ENCODE measurements at places on chromosomes 6 and 20. TPM values are rescaled to one million over a fixed set of nuclear protein-coding genes. Genes with fewer than 3 reads are reported as not detected.
A peak's percentile ranks its signal among the peaks of the same experiment; 100 is the strongest.

Gene TBPL1
- total RNA-seq = 4.9 TPM

Gene SYTL3
- total RNA-seq = 3.0 TPM

DNA sequence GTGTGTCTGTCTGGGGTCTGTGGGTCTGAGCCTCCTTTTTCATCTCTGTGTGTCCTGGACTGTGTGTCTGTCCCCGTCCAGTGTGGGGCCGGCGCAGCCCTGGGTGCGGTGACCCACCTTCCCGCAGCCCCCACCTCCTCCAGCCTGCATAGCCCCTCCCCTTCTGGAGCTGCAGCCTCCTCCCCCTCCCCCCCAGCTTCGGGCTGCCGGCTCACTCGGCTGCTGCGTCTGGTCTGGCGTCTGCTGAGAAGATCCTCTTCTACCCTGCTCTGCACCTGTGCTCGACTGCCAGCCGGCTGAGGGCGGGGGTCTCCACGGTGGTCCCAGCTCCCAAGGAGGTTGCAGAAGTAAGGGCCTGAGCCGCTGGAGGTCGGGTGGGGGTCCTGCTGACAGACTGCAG is 7.6 kb upstream of the LKAAEAR1 start:
- H3K36me3 ChIP-seq = no peaks in the 10 kb centered on the region
- no peak for DNase-seq
- H3K4me3 ChIP-seq = no peak overlapping the region
- peaks cover 17% of the 10 kb centered on the region for H3K27me3 ChIP-seq

Gene SLC22A1
- 1.7 TPM for total RNA-seq

GRCh38 chr20:38139156-38139912 is 25.7 kb downstream of the TGM2 start:
- no peaks in the 10 kb centered on the region for H3K36me3 ChIP-seq
- H3K27ac ChIP-seq = no peak overlapping the region
- H3K27me3 ChIP-seq = no peaks in the 10 kb centered on the region
- no peak for DNase-seq
- no peak overlapping the region for H3K4me3 ChIP-seq

Gene HLA-DMB
- 1.8 TPM for total RNA-seq

GRCh38 chr6:111939902-111940301 is 66.7 kb upstream of the FYN start:
- H3K4me3 ChIP-seq = no peak overlapping the region
- H3K27me3 ChIP-seq = no peaks in the 10 kb centered on the region
- no peak overlapping the region for H3K27ac ChIP-seq

GRCh38 chr20:45114465-45115385 is at the start of gene WFDC5:
TSS of gene WFDC5 (minus strand) at chr20:45115174. CDS start at chr20:45115083, 91 bp downstream.
- no peak within 1 kb of the TSS for H3K4me3 ChIP-seq
- no peak within 1 kb of the TSS for H3K27ac ChIP-seq
- H3K27me3 ChIP-seq = peaks cover 10% of the 10 kb centered on the region
- H3K36me3 ChIP-seq = no peaks in the 10 kb centered on the region

DNA sequence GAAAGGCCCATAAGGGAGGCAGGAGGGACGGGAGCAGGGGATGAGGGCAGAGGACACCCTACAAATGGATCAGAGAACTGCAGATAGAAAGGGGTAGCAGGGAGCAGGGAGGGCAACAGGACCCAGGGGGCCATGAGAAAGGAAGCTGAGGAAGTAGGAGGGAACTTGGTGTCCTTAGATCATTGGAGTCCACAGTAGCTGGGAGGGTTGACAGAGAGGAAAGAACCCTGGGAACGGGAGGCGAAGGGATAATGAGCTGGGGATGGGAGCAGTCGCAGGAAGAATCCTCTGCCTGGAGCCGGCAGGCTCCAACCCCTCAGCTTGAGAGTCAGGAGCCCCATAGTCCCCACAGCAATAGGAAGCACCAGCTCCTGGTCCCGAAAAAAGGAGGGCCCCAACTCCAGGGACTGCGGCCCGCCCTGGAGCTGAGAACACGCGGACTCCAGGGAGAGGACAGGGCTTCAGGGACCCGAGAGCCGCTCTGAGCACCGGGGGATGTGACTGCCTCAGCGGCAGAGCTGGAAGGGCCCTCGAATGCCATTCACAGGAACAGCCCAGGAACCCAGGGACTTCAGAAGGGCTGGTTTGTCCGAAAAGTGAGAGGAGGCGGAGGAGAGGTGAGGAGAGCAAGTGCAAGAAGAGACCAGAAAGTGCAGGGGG is 32.7 kb downstream of the HLA-A start:
- H3K4me3 ChIP-seq = peak overlapping the region; percentile 21
- H3K4me1 ChIP-seq = peaks cover 21% of the 10 kb centered on the region
- no peaks in the 10 kb centered on the region for H3K36me3 ChIP-seq
- peak overlapping the region; percentile 17 for H3K27ac ChIP-seq
- no peak for DNase-seq

GRCh38 chr6:142833054-142833453 is 111.9 kb downstream of the HIVEP2 start:
- H3K27me3 ChIP-seq = no peaks in the 10 kb centered on the region
- H3K27ac ChIP-seq = no peak overlapping the region
- peaks cover 17% of the 10 kb centered on the region for H3K4me1 ChIP-seq

DNA sequence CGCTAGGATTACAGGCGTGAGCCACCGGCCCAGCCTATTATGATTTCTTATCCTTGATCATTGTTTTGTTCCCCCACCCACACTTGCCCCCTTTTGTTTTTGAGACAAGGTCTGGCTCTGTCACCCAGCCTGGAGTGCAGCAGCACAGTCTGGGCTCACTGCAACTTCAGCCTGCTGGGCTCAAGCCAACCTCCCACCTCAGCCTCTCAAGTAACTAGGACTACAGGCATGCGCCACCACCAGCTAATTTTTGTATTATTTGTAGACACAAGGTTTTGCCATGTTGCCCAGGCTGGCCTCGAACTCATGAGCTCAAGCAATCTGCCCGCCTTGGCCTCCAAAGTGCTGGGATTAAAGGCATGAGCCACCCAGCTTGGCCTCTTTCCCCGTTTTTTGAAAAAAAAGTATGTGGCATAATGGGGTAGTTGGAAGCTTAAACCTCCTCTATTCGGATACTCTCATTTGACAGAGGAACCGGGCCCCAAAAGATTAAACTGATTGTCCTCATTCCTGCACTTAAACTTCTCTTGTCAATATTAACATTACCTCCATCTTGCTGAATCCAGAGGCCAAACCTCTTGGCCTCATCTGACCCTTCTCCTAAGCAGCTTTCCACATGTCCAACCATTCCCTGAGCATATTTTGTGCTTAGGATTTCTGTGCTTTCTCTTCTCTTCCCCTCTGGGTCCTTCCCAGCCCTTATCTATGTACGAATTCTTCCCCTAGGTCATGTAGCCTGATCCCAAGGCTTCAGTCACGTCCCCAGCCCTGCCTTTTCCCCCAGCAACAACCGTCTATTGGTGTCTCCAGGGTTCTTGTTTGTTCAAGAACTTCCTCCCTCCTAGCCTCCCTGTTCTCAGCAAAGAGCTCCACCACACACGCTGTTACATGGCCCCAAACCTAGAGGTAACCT is 6.1 kb upstream of the EZR start:
- H3K4me3 ChIP-seq = no peak overlapping the region
- H3K4me1 ChIP-seq = no peaks in the 10 kb centered on the region
- no peak overlapping the region for H3K27ac ChIP-seq
- H3K36me3 ChIP-seq = no peaks in the 10 kb centered on the region

- H3K4me1 ChIP-seq = peaks cover 12% of the 10 kb centered on the region
- no peaks in the 10 kb centered on the region for H3K36me3 ChIP-seq
- no peaks in the 10 kb centered on the region for H3K27me3 ChIP-seq
- no peak overlapping the region for H3K4me3 ChIP-seq
These were observed 153.8 kb downstream of the CEBPB start for GRCh38 chr20:50344232-50345071.

DNA sequence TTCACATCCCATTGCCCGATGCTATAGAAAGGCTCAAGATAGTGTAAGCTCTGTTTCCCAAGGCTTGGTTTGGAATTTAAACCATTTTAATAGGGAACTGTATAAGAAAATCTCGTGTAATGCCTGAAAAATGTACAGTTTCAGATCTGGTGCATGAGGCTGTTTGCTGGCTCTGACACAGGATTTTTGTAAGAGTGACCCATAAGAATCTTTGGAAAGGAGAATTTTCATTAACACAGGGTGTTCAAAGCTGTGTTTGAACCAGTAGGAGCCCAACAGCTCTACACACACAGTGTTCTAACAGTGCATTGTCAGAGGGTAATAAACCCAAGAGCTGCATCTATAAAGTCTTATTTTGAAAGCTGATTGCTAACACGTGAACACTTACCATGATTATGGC is 293.5 kb downstream of the PRL start:
- no peak overlapping the region for H3K4me3 ChIP-seq
- H3K27ac ChIP-seq = no peak overlapping the region
- peaks cover 3% of the 10 kb centered on the region for H3K4me1 ChIP-seq
- no peaks in the 10 kb centered on the region for H3K27me3 ChIP-seq
- no peak for DNase-seq
- H3K36me3 ChIP-seq = no peaks in the 10 kb centered on the region

- no peak overlapping the region for H3K4me3 ChIP-seq
- no peak for DNase-seq
- H3K4me1 ChIP-seq = no peaks in the 10 kb centered on the region
- H3K36me3 ChIP-seq = no peaks in the 10 kb centered on the region
- no peak overlapping the region for H3K27ac ChIP-seq
- H3K27me3 ChIP-seq = no peaks in the 10 kb centered on the region
These were observed 63.9 kb upstream of the PDE10A start for GRCh38 chr6:165726965-165727381.

GRCh38 chr6:40631744-40632143 is 44.6 kb upstream of the LRFN2 start:
- no peak overlapping the region for H3K27ac ChIP-seq
- DNase-seq = no peak
- H3K4me1 ChIP-seq = no peaks in the 10 kb centered on the region
- H3K4me3 ChIP-seq = no peak overlapping the region
- H3K36me3 ChIP-seq = no peaks in the 10 kb centered on the region
- no peaks in the 10 kb centered on the region for H3K27me3 ChIP-seq

DNA sequence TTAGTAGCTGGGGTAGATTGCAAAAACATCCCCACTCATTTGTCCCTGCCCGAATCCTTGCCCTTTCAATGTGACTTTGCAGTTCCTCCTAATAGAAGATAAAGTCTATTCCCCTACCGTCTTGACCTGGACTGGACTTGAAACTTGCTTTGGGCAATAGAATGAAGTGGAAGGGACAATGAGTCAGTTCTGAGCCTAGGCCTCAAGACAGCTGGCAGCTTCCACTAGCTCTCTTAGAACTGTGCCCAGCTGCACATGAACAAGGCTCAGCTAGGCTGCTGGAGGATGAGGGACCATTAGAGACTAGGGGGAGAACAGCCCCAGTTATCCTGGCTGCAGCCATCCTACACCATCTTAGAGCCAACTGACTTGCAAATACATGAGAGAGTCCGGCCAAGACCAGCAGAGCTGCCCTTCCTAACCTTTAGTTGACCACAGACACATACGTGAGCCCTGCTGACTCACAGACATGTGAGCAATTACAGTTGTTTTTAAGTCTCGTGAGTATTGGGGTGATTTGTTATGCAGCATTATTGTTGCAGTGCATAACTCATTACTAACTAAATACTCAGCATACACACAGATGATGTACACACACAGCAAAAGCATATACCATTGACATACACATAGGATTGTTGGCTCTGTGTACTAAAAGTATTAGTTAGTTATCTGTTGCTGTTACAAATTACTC is 105.5 kb downstream of the DHX35 start:
- H3K4me1 ChIP-seq = no peaks in the 10 kb centered on the region
- no peaks in the 10 kb centered on the region for H3K36me3 ChIP-seq

Gene VSX1
- not detected for total RNA-seq

Gene PI16
- total RNA-seq = 4.0 TPM

DNA sequence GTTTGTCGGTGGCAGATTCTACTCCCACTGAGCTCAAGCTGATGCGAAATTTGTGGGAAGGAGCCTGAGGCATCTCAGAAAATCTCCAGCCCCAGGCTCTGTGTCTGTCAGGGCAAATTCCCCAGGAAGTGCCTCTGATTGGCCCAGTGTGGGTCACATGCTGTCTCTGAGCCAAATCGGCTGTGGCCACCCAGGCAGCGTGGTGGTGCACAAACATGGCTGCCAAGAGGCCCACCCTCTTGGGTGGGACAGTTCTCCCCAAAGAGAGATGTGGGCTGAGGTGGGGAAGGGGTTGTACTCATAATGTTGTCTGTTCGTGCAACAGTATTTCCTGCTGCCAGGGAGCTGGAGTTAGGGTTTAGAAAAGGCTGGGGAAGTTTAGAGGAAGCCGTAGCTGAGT is 130.6 kb downstream of the BMP7 start:
- no peaks in the 10 kb centered on the region for H3K36me3 ChIP-seq
- H3K4me3 ChIP-seq = no peak overlapping the region
- H3K27me3 ChIP-seq = no peaks in the 10 kb centered on the region
